ENCODE measurements at places on chromosomes 2 and 18. TPM values are rescaled to one million over a fixed set of nuclear protein-coding genes. Genes with fewer than 3 reads are reported as not detected.

INPP1 gene
- total RNA-seq: 12.1 TPM

KLHL41 gene
- total RNA-seq: 77.8 TPM

DNA sequence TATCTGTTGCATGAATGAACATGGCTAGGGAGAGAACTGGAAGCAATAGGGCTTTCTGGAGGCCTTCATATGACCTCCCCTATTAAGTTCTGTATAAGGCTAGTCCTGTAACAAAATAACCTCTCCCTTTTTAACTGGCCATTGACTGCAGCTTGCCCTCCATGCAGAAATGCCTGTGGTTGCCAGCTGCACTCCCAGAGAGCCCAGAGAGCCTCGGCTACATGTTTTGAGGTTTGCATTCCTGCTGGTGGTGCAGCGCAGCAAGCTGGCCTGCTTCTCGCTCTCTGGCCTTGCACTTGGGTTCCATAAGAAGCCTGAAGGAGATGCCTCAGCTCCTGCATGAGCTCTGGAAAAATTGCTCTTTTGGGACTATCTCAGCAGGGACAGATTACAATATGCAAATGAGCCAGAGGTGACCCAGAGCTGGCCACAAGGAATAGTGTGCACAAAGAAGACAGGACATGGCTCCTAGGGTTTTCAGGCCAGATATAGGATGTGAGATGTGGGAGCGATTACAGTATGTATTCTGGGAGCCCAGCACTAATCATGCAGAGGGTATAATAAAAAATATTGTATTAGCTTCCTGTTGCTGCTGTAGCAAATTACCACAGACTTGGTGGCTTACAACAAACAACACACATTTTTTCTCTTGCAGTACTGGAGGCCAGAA lies 186.7 kb downstream of the INSIG2 start:
- no peak overlapping the region for H3K27ac ChIP-seq
- no peak overlapping the region for H3K4me3 ChIP-seq
- H3K36me3 ChIP-seq: no peaks in the 10 kb centered on the region

GRCh38 chr2:237184192-237184918 lies 98.7 kb downstream of the COPS8 start:
- H3K4me3 ChIP-seq: no peak overlapping the region
- peak overlapping the region; percentile 7 for H3K27ac ChIP-seq
- no peak for DNase-seq
- H3K36me3 ChIP-seq: no peaks in the 10 kb centered on the region
- no peaks in the 10 kb centered on the region for H3K4me1 ChIP-seq
- no peaks in the 10 kb centered on the region for H3K27me3 ChIP-seq
